ENCODE measurements at places on chromosomes 2 and 18.

DNA sequence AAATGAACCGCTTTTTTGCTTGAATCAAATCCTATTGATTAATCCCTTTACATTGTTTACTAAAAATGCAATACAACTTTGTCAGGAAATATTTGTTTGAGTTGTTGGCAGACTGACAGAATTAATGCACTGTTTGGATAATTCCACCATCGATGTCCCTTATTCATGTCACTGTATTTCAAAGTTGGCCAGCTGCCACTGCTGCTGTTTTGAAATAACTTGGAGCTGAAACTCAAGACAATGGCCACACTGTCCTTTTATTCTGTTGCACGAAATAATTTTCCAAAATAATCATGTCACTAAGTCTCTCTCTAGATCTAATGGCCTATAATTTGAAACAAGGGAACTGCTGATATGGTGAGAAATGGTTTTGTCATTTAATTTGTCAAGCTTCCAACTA, 55.2 kb upstream of the PAX3 start:
- DNase-seq = no peak

DNA sequence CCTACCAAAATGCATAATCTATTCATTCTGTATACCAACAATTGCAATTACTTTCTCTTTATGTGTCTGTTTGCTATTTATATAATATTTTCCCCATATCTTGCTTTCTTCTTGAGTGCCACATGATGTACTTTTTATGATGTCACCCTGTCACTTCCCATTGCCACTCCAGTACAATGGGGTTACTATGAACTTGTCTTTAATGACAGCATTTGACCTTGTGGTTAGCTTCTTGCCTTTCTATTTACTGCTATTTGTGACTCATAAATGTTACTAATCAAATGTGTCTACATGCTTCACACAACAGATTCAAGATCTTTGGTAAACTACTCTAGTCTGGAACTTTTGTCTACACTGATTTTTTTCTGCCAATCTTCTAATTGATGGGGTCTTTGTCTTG, 486.3 kb downstream of the NR4A2 start:
- DNase-seq = no peak

GRCh38 chr2:134739236-134739878, 20.6 kb upstream of the TMEM163 start:
- DNase-seq = no peak

DNA sequence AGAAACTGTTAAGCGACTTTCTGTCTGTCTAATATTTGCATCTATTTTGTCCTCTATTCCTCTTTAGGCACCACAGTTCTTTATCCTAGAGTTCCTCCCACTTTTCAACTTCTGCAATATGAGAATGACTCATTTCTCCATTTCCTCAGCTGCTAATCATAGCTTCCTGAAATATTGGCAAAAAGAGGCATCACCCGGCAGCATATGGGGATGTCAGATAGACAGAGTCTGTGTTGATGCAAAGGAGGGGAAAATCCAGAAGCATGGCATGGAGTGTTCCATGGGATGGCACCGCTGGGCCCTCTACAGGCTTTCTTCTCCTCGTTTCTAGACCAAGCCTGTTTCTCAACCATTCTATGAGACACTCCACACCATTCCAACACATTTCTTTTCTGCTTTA, 93.4 kb downstream of the DOCK10 start:
- peak; percentile 92 for DNase-seq

DNA sequence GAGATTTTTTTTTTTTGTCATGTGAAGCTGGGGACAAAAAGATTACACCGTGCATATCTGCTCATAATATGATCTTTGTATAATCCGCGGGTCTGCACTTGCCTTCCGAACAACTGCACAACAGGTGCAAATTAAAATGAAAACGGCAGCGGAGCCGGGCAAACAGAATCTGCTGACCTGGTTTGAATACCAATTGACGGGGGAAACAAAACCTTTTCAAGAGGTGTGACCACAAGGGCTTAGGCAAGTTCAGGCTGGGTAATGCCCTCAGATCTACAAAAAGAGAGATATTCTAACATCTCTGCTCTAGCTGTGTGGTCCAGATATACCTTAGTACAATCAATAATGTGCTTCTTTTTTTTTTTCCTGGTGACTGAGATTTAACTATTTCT, 88.5 kb downstream of the ZEB2 start:
- DNase-seq = no peak

GRCh38 chr2:10885094-10885860, 26.5 kb upstream of the KCNF1 start:
- no peak for DNase-seq

DNA sequence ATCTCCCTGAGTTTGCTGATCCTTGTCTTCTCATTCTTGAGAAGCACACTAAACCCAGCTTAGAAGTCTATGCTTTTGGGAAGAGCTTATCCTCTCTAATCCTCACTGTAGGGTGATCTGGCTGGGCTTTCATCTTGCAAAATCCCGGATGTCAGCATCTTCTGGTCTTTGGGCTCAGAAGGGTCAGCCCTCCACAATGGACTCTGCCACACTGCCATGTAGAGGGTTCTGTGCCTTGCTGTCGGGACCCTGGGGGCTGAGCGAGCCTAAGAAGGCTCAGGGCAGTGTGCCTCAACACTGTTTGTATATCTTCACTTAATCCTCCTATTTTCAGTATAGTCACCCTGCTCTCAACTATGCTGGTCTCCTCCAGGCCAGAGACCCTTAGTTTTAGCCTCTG, 102.3 kb downstream of the TGIF1 start:
- no peak for DNase-seq

DNA sequence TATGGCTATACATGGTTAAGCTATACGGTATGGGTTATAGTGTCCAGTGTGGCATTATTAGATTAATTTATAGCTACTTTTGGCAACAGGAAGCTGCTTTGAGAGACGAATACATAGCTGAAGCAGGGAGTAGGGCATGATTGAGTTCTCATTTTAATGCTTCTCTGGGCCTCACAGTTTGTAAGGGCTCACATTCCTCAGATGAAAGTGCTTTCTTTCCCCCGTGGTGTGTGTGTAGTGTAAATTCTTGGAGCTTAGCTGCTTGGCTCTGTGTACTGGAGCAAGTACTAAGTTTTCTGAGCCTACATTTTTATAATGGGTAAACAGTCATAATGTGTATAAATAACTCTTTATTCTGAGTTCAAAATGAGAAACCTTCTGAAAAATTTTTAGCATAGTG, 173.7 kb downstream of the PTPRM start:
- no peak for DNase-seq

DNA sequence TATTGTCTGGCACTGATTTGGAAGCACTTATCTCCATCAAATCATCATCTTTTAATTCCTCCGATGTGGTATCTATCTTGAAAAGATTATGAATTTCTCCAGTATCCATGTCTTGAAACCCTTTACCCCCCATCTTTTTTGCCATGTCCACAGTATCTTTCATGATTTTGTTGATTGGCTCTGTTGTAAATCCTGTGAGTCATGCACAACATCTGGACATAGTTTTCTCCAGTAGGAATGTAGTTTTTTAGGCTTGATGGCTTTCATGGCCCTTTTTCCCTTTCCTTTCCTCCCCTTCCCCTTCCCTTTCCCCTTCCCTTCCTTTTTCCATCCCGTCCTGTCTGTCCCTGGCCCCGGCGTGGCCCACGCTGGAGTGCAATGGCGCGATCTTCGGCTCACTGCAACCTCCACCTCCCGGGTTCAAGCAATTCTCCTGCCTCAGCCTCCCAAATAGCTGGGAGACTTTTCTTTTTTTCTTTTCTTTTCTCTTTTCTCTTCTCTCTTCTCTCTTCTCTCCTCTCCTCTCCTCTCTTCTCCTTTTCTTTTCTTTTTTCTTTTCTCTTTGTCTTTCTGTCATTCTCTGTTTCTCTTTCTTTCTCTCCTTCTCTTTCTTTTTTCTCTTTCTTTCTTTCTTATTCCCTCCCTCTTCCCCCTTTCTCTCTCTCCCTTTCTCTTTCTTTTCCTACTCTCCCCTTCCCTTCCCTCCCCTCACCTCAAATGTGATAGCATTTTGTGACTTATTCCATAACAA, 18.4 kb upstream of the ZNF638 start:
- no peak for DNase-seq
